Putamen (tissue), 1 donor: ENCODE measurements at places on chromosomes 7 and 10.

GRCh38 chr7:5494683-5495561 is 71.3 kb upstream of the TNRC18 start:
- peak; percentile 72 for DNase-seq

DNA sequence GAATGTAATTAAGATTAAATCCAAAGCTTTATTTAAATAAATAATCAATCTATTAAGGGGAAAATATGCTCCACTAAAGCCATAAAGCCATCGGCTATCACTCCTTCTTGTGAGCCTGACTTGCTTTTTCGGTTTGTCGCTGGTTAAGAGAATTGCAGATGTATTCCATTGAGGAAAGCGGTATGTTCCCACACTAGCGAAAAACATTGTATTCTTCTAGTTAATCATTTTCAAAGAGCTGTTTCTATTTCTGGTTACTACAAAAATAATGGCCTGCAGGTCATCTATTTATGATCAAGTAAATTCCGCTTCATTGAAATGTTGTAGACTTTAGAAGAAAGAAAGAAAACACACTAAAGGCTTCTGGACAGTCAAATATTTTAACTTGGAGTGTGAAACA is 173.4 kb downstream of the CACNB2 start:
- DNase-seq: no peak

- DNase-seq: no peak
These were observed 1186.5 kb upstream of the AUTS2 start for GRCh38 chr7:68411742-68412141.

- peak; percentile 41 for DNase-seq
These were observed at the start of gene FBXW4 for GRCh38 chr10:101694674-101695403. FBXW4 (minus strand) TSS chr10:101695170; CDS start chr10:101695105, 65 bp downstream.

DNA sequence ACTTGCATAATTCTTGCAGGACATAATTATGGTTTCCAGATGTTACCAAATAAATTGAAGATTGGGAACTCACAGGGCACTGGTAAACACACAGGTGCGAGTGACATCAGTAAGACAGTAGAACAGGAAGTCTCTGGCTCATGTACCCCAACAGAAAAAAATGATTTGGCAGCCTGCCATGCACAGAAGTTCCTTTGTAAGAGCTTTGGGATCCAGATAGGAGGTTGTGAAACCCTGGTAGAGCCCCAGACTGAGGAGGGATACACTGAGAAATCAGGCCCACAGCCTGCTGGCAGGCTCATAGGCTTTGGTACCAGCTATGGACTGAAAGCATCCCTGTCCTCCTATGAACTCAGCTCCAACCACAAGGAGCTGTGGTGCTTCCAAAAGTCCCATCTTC is 118.0 kb downstream of the COBL start:
- no peak for DNase-seq

- DNase-seq: no peak
These were observed 118.3 kb downstream of the PPP1R17 start for GRCh38 chr7:31805209-31805818.
